Stimulated activated CD4-positive, alpha-beta T cell treated with anti-CD3 and anti-CD28 coated beads, Interleukin-1b, Interleukin-23, amount 100 ng/mL, for 1 hour (primary cell): ENCODE measurements at places on chromosomes 6 and 20.

DNA sequence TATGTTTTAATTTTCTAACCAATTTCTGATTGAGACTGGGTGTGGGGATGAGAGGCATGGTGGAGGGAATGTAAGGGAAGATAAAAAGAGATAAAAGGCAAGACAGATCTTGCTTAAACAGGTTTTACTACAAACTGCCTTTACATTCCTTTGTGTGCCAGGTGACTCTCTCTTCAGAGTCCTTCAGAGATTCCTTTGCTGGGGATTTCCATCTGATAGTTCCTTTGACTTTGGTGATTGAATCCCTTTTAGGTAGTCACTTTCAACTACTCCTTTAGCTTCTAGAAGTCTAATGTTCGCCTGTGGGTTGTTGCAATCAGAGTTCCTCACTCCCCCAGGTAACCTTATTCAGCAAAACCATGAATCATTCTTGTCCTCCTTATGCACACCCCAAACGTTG, 283.3 kb upstream of the MANEA start:
- DNase-seq, result no peak

GRCh38 chr6:113182370-113183141, 674.6 kb upstream of the MARCKS start:
- DNase-seq, result no peak

DNA sequence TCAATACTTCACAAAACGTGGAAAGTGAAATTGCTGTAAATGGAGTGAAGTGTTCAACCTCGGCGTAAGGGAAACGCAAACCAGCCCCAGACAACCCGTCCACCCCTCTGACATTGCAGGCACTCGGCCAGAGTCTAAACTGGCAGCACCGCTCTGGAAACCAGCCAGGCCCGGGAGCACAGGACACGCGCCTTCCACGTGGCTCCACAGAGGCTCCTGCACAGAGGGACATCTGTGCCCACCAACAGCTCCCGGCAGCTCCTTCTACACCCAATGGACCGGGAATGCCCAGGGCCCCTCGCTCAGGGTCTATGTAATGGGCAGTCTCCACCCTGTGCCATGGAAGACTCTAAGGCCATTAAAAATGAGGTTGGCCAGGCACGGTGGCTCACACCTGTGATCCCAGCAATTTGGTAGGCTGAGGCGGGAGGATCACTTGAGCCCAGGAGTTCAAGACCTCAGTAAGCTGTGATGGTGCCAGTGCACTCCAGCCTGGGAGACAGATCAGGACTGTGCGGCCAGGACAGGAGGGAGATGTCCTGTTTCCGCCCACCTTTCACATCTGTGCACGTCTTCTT, 3.4 kb upstream of the HELZ2 start:
- no peak for DNase-seq

DNA sequence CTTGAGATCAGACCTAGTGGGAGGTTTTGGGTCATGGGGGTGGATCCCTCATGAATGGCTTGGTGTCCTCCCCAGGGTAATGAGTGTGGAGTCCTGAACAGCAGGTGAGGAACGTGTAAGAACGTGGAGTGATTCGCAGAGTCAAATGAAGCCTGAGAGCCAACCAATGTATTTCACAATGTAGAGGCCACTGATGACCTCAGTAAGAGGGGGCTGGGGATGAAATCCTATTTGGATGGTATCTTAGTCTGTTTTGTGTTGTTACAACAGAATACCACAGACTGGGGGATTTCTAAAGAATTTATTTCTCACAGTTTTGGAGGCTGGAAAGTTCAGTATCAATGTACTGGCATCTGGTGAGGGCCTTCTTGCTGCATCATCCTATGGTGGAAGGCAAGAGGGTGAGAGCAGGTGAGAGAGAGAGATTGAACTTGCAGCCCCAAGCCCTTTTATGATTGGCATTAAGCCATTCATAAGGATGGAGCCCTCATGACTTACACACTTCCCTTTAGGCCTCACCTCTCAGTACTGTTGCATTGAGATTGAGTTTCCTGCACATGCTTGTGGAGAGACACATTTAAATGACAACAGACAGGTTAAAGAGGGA, 47.3 kb upstream of the HIVEP1 start:
- DNase-seq, result no peak

DNA sequence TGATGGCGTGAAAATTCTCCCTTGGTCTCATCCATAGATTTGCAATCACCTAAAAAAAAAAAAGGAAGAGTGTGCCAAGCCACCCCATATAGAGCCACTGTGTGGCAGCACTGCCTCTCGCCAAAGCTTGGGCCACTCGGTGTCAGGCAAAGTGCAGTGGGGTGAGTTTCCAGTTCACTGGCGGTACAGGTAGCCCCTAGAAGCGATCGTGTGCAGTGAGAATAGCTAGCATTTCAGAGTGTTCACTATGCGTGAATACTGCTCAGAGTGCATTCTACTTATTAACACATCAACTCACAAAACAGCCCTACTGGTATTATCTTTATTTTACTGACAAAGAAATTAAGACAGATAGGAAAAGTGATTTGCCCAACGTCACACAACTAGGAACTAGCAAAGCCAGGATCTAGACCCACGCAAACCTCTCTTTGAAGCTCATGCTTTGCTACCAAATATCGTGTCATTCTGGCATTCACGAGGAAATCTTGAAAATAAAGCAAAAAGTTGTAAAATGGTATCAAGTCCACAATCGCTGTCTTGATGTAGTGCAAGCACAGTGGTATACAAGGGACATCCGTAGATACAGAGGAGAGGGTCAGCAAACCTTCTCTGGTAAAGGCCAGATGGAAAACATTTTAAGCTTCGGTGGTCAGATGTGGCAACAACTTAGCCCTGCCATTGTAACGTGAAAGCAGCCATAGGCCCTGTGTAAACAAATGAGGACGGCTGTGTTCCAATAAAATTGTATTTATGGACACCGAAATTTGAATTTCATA, 10.4 kb upstream of the GCNT2 start:
- no peak for DNase-seq

- no peak for DNase-seq
Observed at GRCh38 chr6:24848461-24848860, 49.7 kb upstream of the ARMH2 start.

DNA sequence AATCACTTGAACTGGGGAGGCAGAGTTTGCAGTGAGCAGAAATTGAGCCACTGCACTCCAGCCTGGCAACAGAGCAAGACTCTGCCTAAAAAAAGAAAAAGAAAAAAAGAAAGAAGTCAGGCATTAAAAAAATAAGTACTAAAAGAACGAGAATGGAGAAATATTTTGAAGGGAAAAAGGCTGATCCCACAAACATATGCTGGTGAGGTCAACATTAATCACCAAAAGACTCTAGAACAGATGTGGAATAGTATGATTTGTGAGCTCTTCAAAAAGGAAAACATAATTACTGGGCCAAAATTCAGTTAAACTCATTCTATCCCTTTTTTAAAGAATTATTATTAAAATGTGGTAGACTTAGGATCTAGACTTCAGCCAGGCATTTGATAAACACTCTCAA, 61.2 kb upstream of the NRSN1 start:
- no peak for DNase-seq

GRCh38 chr6:150314230-150315188, 54.3 kb upstream of the IYD start:
- DNase-seq, result no peak

GRCh38 chr6:143955971-143956370, 52.1 kb downstream of the PLAGL1 start:
- DNase-seq, result no peak

DNA sequence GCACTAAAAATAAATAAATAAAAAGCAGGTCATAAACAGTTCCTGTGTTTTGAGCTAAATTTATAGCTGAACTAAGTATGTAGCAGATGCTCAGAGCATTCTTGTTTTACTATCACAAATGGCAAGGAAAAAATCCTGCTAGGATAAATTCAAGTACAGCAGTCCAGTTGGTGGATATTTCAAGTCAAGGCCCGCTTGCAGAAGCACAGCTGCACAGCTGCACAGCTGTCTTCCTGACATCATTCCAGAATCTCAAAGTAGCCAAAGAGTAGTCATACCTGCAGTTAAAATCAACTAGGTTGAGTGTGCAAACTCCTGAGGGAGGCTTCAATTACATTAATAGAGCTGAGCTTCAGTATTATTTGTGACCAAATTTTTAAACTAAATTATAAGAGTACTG, 297.7 kb upstream of the MANEA start:
- no peak for DNase-seq

GRCh38 chr6:143205585-143205984, 144.9 kb downstream of the AIG1 start:
- no peak for DNase-seq

GRCh38 chr6:50330347-50330746, 280.6 kb upstream of the DEFB112 start:
- no peak for DNase-seq

DNA sequence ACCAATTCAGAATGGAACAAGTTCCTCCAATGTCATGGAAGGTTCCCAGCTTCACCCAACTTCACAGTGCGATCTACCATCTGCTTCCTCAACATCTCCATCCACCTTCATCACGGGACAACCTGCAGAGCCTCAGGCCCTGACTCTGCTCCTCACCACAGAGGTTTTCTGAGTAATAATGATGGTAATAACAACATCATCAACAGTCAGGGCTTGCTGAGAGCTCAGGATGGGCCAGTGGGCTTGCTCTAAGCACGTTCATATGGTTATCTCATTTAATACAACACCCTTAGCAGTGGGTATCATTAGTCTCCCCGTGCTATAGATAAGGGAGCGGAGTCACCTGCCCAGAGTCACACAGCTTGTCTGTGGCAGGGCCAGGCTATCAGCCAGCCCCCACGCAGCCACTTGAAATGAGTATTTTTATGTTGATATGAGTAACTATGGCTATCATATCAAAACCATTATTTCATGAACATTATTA, 38.6 kb downstream of the PREX1 start:
- no peak for DNase-seq

DNA sequence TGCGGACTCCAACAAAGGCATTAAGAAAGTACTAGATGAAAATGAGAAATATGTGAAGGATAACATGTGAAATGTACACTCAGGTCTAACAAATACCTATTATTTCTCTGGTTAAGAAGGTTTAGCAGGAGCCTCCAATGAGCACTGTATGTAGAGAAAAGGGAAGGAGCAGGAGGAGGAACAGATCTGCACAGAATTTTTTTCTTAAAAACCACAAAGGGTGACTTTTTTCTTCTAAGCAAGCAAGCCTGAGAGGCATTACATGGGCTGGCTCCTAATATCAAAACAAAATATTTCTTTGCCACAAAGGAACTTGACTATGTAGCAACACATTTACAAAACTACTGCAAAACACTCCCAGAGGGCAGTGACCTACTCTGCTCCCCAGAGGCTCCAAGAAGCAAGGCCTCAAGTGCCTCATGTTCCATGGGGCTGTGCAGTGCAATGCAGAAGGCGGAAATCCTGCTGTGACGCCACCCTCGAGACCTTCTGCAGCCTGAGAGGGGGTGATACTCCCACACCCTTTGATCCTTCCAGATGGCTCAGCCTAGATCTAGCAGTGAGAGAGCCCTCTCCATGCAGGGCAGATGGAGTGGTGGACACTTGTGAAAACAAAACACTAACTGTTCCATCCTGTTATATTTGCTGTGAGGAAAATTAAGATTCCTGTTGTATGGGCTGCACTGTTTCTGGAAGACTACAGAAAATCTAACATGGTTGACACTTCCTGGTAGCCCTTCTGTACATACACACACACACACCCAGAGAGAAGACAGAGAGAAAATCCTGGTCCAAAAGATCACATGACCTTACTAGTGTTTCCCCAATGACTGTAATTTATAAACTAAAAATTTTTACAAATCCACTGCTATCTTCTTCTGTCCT, 36.0 kb upstream of the SMIM29 start:
- DNase-seq, result no peak

GRCh38 chr6:20439558-20439957, 37.9 kb downstream of the E2F3 start:
- no peak for DNase-seq

GRCh38 chr6:43804550-43805223, 34.7 kb downstream of the VEGFA start:
- DNase-seq, result no peak

DNA sequence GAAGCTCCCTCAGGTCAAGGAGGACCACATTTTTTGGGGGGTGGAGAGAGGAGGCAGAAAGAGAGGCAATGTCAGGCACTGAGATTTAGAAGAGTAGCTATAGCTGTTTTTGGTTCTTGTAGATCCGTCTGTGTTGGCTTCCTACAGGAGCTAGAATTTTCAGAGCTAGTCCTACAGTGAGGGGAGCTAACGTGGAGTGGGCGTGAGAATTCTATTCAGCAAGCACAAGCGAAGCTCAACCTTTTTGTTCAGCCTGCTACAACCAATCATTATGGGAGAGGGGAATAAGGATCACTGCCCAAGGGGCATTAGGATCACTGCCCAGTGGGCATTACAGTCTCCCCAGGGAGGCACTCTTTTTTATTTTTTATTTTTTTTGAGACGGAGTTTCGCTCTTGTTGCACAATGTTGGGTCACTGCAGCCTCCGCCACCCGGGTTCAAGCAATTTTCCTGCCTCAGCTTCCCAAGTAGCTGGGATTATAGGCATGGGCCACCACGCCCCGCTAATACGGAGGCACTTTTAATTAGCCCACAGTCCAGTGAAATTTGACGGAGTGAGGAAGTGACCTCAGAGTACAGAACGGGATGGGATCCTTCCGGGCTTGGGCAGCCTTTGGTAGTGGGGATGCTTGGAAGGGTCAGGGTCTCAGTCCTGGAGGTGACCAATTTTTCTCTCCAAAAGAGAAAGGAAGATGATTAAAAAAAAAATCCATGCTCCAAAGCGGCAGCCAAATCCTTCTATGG, 1.1 kb upstream of the PANK2 start:
- DNase-seq, result no peak

DNA sequence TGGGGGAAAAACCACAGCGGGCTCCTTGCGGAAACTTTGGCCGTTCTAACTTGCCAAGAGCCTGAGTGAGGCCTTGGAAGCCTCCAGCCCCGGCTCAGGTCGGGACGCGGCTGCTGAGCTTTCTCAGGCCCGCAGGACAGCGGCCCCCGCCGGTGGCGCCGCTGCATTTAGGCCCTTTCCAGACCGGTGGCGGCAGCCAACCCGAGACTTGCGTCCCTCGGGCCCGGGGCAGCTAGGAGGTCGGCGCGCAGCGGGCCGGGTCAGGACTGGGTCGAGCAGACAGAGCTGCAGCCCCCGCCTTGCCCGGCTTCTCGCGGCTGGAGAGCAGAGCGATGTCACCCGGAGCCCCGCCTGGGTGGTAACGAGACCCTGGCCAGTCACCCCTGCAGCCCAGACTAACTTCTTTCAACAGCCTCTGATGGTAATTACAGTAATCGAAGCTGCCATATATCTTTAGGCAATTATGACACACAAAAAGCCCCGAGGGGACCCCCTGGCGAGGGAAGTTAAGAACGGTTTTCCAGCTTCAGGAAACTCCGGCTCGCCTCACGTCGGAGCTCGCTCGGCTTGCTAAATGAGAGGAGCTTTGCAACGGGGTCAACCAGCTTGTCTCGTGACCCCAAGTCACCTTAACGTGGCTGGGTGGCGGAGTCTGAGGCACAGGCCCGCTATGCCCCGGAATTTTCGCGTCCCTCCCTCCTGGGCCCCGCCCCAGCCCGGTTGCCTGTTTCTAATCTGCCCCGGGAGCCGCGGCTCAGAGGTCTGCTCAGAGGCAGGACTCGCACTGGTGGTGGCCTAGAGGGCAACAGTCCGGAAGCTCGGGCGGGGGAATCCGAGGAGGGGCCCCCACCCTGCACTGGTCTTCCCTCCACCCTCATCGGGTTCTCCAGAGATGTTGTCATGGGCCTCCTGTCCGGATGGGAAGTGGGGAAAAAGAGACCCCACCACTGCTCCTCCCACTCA, 3.0 kb downstream of the NR2E1 start:
- DNase-seq, result no peak

GRCh38 chr6:33689879-33690278, 21.6 kb downstream of the UQCC2 start:
- no peak for DNase-seq
